Right atrium auricular region (tissue), 2 donors: ENCODE measurements at places on chromosomes 2 and 18.
A peak's percentile ranks its signal among the peaks of the same experiment; 100 is the strongest.

- no peaks in the 10 kb centered on the region for H3K36me3 ChIP-seq
- H3K27me3 ChIP-seq = no peaks in the 10 kb centered on the region
- no peak overlapping the region for H3K27ac ChIP-seq
- H3K4me3 ChIP-seq = no peak overlapping the region
- H3K4me1 ChIP-seq = no peaks in the 10 kb centered on the region
Measured at GRCh38 chr2:9127316-9127715, 79.3 kb upstream of the ASAP2 start.

GRCh38 chr2:12081481-12082210 is 335.2 kb downstream of the LPIN1 start:
- H3K27me3 ChIP-seq = no peaks in the 10 kb centered on the region
- no peak for DNase-seq
- H3K4me1 ChIP-seq = no peaks in the 10 kb centered on the region
- no peaks in the 10 kb centered on the region for H3K36me3 ChIP-seq

DNA sequence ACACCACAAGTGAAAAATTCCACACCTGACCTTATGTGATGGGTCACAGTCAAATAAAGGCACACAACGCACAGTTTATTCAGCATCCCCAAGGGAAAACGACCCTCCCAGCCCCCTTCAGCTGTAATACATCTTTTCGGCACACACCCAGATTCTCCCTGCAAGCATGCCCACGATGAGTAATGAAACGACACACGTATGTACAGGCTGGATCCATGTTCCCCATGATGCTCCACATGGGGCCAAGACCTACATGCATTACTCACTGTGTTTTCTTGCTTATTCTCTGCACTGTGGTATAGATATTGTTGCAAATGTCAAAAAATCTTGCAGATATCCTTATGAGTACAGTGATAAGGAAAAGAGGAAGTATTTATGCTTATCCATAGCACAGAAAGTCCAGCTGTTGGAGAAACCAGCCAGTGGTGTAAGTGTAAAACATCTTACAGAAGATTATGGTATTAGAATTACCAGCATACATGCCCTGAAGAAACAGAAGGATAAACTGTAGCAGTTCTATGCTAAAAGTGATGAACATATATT is 32.5 kb upstream of the SGPP2 start:
- no peak for DNase-seq
- H3K36me3 ChIP-seq = no peaks in the 10 kb centered on the region
- no peaks in the 10 kb centered on the region for H3K27me3 ChIP-seq
- no peak overlapping the region for H3K27ac ChIP-seq
- no peaks in the 10 kb centered on the region for H3K4me1 ChIP-seq

GRCh38 chr18:45284174-45284573 is 331.1 kb upstream of the SLC14A2 start:
- H3K4me1 ChIP-seq = no peaks in the 10 kb centered on the region
- no peak for DNase-seq
- H3K36me3 ChIP-seq = no peaks in the 10 kb centered on the region
- no peak overlapping the region for H3K27ac ChIP-seq

GRCh38 chr2:120320318-120320851 is 25.6 kb upstream of the INHBB start:
- no peaks in the 10 kb centered on the region for H3K36me3 ChIP-seq
- H3K27me3 ChIP-seq = no peaks in the 10 kb centered on the region
- H3K27ac ChIP-seq = no peak overlapping the region
- no peaks in the 10 kb centered on the region for H3K4me1 ChIP-seq
- DNase-seq = no peak

- H3K27me3 ChIP-seq = peaks cover 4% of the 10 kb centered on the region
- H3K4me1 ChIP-seq = no peaks in the 10 kb centered on the region
- H3K27ac ChIP-seq = no peak overlapping the region
- H3K36me3 ChIP-seq = no peaks in the 10 kb centered on the region
- DNase-seq = no peak
Measured at GRCh38 chr2:58812771-58813344, 571.7 kb upstream of the FANCL start.

GRCh38 chr2:204888222-204888621 is 342.9 kb downstream of the PARD3B start:
- H3K27me3 ChIP-seq = no peaks in the 10 kb centered on the region
- H3K36me3 ChIP-seq = no peaks in the 10 kb centered on the region
- no peak overlapping the region for H3K27ac ChIP-seq
- H3K4me3 ChIP-seq = no peak overlapping the region
- no peaks in the 10 kb centered on the region for H3K4me1 ChIP-seq

DNA sequence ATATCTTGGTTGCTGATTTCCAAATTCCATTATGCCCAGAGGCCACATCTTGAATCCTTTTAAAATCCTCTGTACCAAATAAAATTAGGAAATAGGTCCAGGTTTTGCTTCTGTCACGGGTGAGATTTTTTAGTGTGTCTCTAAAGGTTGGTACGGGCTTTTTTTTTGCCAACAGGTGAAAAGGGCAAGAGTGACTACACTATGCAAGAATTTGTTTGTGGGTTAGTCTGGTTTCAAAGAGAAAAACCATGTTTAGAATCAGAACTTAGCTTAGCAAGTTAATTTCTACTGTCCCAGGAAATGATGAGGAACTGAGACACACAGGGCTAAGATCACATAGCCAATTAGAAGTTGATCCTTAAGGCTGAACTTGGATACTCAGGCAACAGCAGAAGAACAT is 41.7 kb downstream of the POLR1A start:
- H3K27ac ChIP-seq = no peak overlapping the region
- DNase-seq = no peak
- peaks cover 48% of the 10 kb centered on the region for H3K36me3 ChIP-seq
- H3K4me1 ChIP-seq = peaks cover 11% of the 10 kb centered on the region
- no peak overlapping the region for H3K4me3 ChIP-seq

- no peaks in the 10 kb centered on the region for H3K4me1 ChIP-seq
- H3K36me3 ChIP-seq = no peaks in the 10 kb centered on the region
- no peak overlapping the region for H3K27ac ChIP-seq
- DNase-seq = no peak
- H3K27me3 ChIP-seq = no peaks in the 10 kb centered on the region
- H3K4me3 ChIP-seq = no peak overlapping the region
Measured at GRCh38 chr18:33821503-33821902, 243.5 kb downstream of the ASXL3 start.

DNA sequence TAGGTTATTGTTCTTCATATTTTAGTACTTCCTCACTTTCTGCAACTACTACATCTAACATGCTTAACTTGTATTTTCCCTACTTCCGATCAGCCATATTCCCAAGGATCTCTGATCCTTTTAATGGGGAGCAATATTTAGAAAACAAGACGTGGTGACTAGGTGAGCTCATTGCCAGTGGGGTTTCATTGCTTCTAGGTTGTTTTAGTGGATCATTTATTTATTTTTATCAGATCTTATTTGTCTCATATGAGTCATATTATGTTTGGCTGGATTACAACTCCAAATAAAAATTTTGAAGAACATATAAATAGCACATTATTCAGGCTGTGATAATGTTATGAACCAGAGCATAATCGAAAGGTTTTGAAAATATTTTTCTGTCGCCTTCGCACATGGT is 480.9 kb upstream of the TMEFF2 start:
- H3K4me3 ChIP-seq = no peak overlapping the region
- no peak overlapping the region for H3K27ac ChIP-seq
- H3K36me3 ChIP-seq = no peaks in the 10 kb centered on the region
- DNase-seq = no peak
- H3K4me1 ChIP-seq = no peaks in the 10 kb centered on the region

DNA sequence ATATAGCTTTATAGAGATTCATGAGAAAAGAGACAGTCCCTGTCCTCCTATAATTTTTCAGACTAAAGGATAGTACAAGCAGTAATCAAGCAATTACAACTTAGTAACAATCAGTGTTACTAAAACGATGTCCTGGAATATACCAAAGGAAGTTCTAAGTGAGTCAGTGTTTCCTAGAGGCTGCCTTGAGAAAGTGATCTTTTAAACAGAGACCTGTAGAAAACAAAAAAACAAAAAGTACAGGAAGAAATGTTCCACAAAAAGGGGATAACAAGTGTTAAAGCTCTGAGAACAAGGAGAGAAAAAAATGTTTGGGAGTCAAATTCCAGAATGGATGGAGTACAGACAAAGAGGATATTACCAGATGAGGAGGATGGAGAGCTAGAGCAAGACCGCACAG is 556.4 kb downstream of the ERBB4 start:
- no peak overlapping the region for H3K27ac ChIP-seq
- H3K4me1 ChIP-seq = no peaks in the 10 kb centered on the region
- DNase-seq = no peak
- no peak overlapping the region for H3K4me3 ChIP-seq
- H3K36me3 ChIP-seq = no peaks in the 10 kb centered on the region

GRCh38 chr2:234865040-234865439 is 86.8 kb upstream of the SH3BP4 start:
- no peak for DNase-seq
- no peaks in the 10 kb centered on the region for H3K36me3 ChIP-seq
- no peaks in the 10 kb centered on the region for H3K4me1 ChIP-seq
- H3K27ac ChIP-seq = no peak overlapping the region
- H3K4me3 ChIP-seq = no peak overlapping the region

- H3K27me3 ChIP-seq = no peaks in the 10 kb centered on the region
- DNase-seq = no peak
- H3K27ac ChIP-seq = no peak overlapping the region
Measured at GRCh38 chr2:102258386-102259074, 52.8 kb upstream of the IL1RL1 start.

GRCh38 chr2:25698752-25699151 is 25.4 kb upstream of the DTNB start:
- no peak overlapping the region for H3K4me3 ChIP-seq
- H3K27ac ChIP-seq = no peak overlapping the region
- H3K4me1 ChIP-seq = peaks cover 5% of the 10 kb centered on the region
- no peaks in the 10 kb centered on the region for H3K36me3 ChIP-seq

GRCh38 chr2:15955232-15955988 is 15.1 kb downstream of the MYCN start:
- H3K27me3 ChIP-seq = no peaks in the 10 kb centered on the region
- H3K4me3 ChIP-seq = no peak overlapping the region
- no peaks in the 10 kb centered on the region for H3K36me3 ChIP-seq
- no peaks in the 10 kb centered on the region for H3K4me1 ChIP-seq
- DNase-seq = no peak

DNA sequence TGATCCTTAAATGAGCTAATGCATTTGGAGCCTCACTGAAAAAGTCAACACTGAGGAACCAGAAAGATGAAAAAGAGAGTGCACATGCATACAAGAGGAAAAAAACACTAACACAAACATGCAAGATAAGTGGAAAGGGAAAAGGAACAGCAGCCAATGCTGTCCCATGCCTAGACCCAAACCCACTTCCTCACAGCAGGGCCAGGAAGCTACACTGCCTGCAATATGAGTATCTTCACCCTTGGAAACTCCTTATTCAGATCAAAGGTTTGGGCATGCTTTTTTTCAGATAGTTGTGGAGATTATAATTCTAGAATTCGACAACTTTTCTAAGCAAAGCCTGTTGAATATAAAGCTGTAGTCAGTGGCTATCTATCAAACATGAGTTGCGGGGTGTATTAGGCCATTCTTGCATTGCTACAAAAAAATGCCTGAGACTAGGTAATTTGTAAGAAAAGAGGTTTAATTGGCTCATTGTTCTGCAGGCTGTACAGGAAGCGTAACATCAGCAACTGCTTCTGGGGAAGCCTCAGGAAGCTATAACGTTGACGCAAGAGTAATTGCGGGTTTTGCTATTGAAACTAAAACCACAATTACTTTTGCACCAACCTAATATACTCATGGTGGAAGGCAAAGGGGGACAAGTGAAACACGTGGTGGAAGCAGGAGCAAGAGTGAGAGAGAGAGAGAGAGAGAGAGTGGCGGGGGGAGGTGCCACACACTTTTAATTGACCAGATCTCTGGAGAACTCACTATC is 138.2 kb downstream of the MBD2 start:
- peaks cover 8% of the 10 kb centered on the region for H3K4me1 ChIP-seq
- H3K27me3 ChIP-seq = no peaks in the 10 kb centered on the region
- no peak for DNase-seq
- H3K36me3 ChIP-seq = no peaks in the 10 kb centered on the region

DNA sequence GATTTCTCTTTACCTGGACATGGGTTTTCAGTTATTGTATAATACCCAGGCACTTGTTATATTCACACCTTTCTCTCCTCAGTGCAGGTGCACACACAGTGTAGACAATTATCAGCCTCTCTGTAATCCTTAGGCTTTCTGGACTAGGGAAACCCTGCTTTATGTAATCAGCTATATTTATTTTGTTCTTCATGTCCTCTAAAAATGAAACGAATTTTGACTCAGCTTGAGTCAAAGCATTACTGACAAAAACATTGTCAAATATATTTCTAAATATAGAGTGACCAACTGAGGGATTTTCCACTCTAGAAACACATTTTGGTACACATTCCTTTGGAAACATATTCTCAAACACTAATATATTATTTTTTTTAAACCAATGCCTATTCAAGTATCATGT is 144.8 kb upstream of the GULP1 start:
- DNase-seq = no peak
- no peaks in the 10 kb centered on the region for H3K4me1 ChIP-seq
- H3K36me3 ChIP-seq = no peaks in the 10 kb centered on the region
- H3K4me3 ChIP-seq = no peak overlapping the region
- H3K27me3 ChIP-seq = no peaks in the 10 kb centered on the region

DNA sequence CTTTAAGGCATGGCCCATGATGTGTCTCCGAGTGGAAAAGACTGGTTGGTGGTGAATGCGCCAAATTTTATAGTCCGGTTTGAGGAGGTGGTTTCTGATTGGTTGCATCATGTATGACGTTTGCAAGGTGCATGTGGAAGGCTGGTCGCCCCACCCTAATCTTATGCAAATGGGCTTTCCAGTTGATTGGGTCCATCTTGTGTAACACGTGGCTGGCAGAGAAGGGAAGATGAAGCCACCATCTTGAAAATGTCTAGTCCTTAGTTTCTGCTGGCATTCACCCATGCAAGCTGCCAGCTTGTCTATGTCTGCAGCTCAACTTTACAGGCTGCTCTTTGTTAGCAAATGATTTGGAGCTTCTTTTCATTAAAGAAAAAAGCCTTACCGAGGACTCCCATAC is 132.2 kb downstream of the PIK3C3 start:
- no peak for DNase-seq
- no peaks in the 10 kb centered on the region for H3K27me3 ChIP-seq
- no peaks in the 10 kb centered on the region for H3K4me1 ChIP-seq
- H3K4me3 ChIP-seq = no peak overlapping the region
- H3K36me3 ChIP-seq = no peaks in the 10 kb centered on the region

DNA sequence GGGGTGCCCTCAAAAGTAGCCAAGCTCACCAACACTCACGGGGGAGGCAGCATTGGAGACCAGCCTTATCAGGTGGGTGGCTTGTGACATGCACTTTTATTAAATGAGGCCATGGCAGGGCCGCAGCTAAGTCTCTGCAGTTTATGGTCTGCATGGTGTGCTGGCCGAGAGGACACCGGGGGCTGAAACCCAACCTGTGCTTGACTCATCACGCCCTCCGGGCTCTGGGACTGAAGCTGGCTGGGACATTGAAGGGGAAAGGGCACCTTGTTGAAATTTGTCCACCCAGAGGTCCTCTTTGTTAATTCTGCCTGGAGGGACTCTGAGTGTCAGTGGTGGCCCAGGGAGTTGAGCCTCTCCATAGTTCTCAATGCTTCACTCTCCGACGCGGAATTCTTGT is 17.7 kb upstream of the NTSR2 start:
- no peak for DNase-seq
- no peaks in the 10 kb centered on the region for H3K36me3 ChIP-seq
- no peak overlapping the region for H3K4me3 ChIP-seq
- no peaks in the 10 kb centered on the region for H3K27me3 ChIP-seq
- no peaks in the 10 kb centered on the region for H3K4me1 ChIP-seq
- H3K27ac ChIP-seq = peak overlapping the region; percentile 62
